ENCODE measurements at places on chromosomes 7 and 10.

GRCh38 chr10:101354328-101355071 lies 535 bp downstream of the BTRC start:
- peak; percentile 78 for DNase-seq

DNA sequence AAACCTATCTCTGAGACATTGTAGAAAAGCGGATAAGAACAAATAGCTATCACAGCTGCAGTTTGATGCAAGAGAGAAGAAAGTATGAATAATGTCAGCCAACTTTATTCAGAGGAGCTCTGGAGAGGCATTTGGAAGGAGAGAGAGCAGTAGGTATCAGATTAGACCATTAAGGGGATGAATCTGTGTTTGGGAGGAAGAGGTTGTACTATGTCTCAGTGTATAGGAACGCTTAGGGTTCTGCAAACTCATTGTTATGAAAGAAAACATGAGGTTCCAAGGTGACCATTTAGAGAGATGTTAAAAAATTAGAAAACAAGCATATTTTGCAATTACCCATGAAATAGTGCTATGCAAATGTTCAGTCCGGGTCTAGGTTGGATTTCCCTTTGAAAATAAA lies 207.5 kb upstream of the GNAI1 start:
- DNase-seq = no peak

DNA sequence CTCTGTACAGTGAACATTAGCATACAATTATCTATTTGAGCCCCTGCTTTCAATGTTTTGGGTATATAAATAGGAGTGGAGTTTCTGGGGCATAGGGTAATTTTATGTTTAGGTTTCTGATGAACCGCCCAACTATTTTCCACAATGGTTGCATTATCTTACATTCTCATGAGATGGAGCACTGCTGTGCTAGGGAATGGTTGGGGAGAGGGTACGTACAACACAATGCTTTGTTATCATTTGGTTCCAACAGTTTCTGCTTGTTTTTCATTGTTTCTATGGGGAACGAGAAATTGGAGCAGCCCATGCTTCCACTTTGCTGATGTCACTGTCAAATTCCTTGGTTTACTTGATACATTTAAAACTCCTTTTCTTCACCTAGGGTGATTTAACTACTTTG lies 1115.3 kb downstream of the REEP3 start:
- DNase-seq = no peak

DNA sequence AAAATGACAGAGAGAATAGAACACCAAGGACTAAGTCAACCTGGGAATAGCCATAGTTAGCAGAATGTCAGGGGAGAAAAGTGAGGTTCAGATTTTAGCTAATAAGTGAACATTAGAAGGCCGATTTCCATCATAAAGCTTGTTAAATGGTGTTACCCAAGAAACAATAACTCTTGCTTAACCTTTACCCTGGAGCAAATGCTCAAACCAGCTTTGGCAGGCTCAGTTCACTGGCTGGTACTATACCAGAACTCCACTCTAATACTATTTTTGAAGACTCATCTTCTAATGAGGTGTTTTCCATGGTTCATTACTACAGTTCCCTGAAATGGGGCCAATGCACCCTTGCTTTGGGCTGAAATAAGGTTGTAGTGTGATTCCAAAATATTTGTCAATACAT lies 61.3 kb downstream of the RNLS start:
- no peak for DNase-seq

Measured in adipocyte (in vitro differentiated cells).